CD4-positive, alpha-beta memory T cell (primary cell): ENCODE measurements at places on chromosomes 16 and 17. TPM values are rescaled to one million over a fixed set of nuclear protein-coding genes. Genes with fewer than 3 reads are reported as not detected.

Gene TRIM47
- 22.6 TPM for total RNA-seq

- H3K27me3 ChIP-seq, result no peaks in the 10 kb centered on the region
- H3K4me3 ChIP-seq, result no peak overlapping the region
- DNase-seq, result no peak
- no peak overlapping the region for H3K27ac ChIP-seq
- no peaks in the 10 kb centered on the region for H3K36me3 ChIP-seq
Measured at GRCh38 chr17:9843152-9844010, 17.7 kb downstream of the GLP2R start.

- no peaks in the 10 kb centered on the region for H3K27me3 ChIP-seq
- H3K4me1 ChIP-seq, result no peaks in the 10 kb centered on the region
- no peak overlapping the region for H3K4me3 ChIP-seq
- DNase-seq, result no peak
Measured at GRCh38 chr16:23391381-23392222, 61.4 kb downstream of the COG7 start.

DNA sequence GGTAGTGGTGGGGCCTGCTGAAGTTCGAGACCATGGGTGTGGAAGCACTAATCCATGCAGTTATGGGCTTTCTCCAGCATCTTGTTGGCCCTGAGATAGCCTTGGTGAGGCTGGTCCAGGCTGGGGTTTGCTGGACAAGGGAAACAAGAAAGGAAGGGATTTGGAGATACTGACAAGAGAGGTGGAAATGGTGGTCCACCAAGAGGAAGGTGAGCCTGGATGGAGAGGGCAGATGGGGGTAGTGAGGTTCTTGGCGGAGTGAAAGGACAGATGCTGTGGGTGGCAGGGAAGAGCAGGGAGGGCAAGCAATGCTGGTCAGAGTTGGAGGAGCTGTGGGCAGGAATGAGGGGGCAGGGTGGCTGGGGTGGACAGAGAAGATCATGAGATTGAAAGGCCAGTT is 5.5 kb upstream of the SMPD3 start:
- no peak overlapping the region for H3K27ac ChIP-seq
- H3K36me3 ChIP-seq, result no peaks in the 10 kb centered on the region
- no peak for DNase-seq
- no peaks in the 10 kb centered on the region for H3K27me3 ChIP-seq
- no peak overlapping the region for H3K4me3 ChIP-seq

GRCh38 chr17:4920351-4921048 is 11.6 kb upstream of the GP1BA start:
- DNase-seq, result no peak
- H3K4me3 ChIP-seq, result no peak overlapping the region
- H3K27ac ChIP-seq, result no peak overlapping the region

GRCh38 chr17:34398990-34399389 is 36.0 kb upstream of the CCL1 start:
- no peak for DNase-seq
- no peaks in the 10 kb centered on the region for H3K36me3 ChIP-seq
- H3K4me1 ChIP-seq, result no peaks in the 10 kb centered on the region
- no peak overlapping the region for H3K27ac ChIP-seq

DNA sequence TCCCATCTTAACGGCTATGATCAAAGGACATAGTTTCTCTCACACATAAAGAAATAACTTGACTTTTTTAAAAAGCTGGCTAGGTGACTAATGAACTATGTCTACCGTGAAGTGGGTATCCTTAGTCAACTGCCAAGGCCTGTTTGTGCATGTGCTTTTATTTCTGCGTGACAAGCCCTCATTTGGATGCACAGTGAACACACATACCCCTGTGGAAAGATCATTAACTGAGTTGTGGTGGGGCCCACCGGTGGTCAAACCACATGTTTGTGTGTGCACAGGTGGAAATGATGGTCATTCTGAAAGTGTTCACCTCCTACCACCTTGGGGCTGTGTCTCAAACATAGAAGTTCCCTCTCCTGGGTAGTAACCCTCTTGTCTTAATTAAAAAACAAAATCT is 256.1 kb upstream of the SALL1 start:
- no peaks in the 10 kb centered on the region for H3K36me3 ChIP-seq
- no peak overlapping the region for H3K27ac ChIP-seq
- DNase-seq, result no peak
- H3K27me3 ChIP-seq, result no peaks in the 10 kb centered on the region
- H3K4me1 ChIP-seq, result no peaks in the 10 kb centered on the region
- no peak overlapping the region for H3K4me3 ChIP-seq
